ENCODE measurements at places on chromosomes 16 and 17. TPM values are rescaled to one million over a fixed set of nuclear protein-coding genes. Genes with fewer than 3 reads are reported as not detected.
A peak's percentile ranks its signal among the peaks of the same experiment; 100 is the strongest.

DNA sequence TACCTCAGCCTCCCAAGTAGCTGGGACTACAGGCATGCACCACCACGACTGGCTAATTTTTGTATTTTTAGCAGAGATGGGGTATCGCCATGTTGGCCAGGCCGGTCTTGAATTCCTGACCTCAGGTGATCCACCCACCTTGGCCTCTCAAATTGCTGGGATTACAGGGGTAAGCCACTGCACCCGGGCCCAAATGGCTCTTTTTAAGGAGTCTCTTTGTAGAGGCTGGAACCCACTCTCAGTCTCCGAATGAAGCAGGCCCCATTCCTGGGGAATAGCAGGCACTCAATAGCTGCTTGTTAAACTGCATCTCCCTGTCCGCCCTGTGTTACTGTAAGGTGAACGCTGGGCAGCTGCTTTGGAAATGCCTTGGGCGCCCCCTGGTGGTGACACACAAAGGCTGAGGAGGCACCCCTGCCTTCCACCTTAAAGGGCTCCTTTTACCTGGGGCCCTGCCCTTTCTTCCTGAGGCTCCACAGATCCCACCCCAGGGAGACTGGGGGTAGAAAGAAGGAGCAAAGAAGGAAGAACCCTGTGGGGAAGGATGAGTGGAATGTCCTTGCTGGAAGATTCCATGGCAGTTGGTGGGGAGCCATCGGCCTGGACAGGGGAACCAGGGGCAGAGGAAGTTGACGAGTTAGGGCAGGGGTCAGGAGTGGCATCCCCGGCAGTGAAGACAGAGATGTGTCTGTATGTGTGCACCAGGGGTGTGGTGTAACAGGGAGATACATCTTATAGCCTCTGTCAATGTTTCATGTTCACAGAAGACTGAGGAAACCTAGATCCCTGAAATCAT lies 6.1 kb upstream of the SP2 start:
- DNase-seq = peak; percentile 93

- no peak for DNase-seq
Measured at GRCh38 chr17:66354472-66354871, 52.1 kb downstream of the PRKCA start.

Gene RPS15A
- 704 TPM for total RNA-seq

Gene PSKH1
- 8.3 TPM for total RNA-seq

Gene MMP25
- total RNA-seq = 0.29 TPM

Gene GDPD3
- 3.4 TPM for total RNA-seq

Gene ZFP3
- total RNA-seq = 0.84 TPM

Data from PC-3 (cell line).